ENCODE measurements at places on chromosomes 11 and 22.

GRCh38 chr22:24819911-24820461, 14.0 kb downstream of the SGSM1 start:
- no peak for DNase-seq

DNA sequence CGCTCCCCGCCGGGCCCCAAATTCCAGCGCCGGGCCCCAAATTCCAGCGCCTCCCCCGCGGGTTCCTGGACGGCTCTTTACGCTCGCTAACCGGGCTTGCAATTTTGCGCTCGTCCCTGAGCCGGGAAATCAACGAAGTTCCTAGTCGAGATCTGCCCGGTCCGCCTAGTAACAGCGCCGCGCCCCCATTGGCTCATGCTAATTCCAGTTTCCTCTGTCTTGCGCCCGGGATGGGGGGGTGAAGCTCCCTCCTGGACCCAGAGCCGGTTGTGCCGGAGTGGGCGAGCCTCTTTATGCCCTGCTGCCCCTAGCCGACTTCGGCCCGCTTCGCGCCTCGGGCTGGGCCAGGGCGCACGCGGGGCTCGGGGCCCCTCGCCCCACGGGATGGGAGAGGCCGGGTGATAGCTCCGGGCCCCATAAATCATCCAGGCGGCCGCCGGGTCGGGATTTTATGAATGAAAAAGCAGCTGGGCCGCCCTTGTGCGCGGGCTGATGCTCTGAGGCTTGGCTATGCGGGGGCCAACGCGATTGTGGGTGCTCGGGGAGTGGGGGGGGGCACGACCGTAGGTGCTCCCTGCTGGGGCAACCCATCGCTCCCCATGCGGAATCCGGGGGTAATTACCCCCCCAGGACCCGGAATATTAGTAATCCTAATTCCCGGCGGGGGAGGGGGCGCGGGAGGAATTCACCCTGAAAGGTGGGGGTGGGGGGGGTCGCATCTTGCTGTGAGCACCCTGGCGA, 1.8 kb upstream of the CCND1 start:
- DNase-seq: peak; percentile 88

DNA sequence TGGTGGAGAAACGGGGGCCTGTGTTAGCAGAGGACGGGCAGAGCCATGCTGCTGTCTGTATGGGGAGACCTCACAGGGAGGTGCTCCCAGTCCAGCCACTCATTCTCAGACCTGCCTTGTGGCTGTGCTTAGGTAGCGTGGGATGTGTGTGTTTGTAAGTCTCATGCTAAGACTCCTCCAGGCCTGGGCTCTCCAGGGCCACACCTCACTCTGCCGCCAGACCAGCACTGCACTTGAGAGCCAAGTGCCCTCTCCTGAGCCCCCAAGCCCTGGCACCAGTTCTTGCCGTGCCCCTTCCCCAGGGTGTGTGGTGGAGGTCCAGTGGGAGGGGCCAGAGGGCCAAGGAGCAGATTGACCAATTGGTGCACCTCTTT, 108.8 kb downstream of the BCR start:
- DNase-seq: no peak

GRCh38 chr22:42114721-42115120, 15.9 kb downstream of the CYP2D6 start:
- DNase-seq: no peak

GRCh38 chr11:71171576-71171975, 80.8 kb downstream of the SHANK2 start:
- DNase-seq: no peak

GRCh38 chr22:30575859-30576258, 1.4 kb upstream of the GAL3ST1 start:
- no peak for DNase-seq

GRCh38 chr11:64089027-64089360, 53.3 kb downstream of the FLRT1 start:
- no peak for DNase-seq

DNA sequence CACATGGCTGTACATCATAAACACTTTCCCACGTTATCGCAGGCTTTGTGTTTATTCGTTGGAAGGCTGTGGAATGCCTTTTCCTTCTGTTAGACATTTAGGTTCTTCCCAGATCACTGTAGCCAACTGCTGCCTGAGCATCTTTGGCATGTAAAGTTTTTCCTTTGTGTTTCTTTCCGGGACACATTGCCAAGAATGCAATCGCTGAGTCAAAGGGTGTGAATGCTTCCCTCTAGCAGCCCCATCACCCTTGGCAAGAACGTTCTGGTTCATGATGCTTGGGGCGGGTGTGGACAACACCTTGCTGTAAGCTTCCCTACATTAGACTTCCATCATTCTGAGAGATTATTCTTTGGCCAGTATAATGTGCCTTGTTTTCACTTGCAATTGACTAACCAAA, 136.2 kb downstream of the OSBP2 start:
- DNase-seq: peak; percentile 57

GRCh38 chr11:11798586-11799438, 43.0 kb upstream of the USP47 start:
- DNase-seq: no peak

DNA sequence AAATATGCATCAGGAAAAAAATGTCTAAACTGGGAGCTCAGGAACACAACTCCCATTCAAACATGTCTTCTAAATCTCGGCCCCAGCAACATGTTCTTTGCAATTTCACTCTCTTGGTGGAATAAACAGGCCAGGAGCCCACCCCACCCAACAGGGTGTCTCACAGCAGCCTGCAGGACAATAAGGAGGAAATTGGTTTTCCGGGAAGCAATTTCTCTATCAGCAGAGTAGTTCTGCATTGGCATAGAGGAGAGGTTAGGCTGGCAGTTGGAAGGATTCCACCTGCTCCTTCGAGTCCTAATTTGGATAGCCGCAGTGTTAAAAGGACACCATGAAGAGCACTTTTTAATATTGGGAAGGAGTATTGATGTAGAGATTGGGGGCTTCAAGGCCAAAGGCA, 55.9 kb upstream of the BARX2 start:
- no peak for DNase-seq
